ENCODE measurements at places on chromosomes 4 and X.

DNA sequence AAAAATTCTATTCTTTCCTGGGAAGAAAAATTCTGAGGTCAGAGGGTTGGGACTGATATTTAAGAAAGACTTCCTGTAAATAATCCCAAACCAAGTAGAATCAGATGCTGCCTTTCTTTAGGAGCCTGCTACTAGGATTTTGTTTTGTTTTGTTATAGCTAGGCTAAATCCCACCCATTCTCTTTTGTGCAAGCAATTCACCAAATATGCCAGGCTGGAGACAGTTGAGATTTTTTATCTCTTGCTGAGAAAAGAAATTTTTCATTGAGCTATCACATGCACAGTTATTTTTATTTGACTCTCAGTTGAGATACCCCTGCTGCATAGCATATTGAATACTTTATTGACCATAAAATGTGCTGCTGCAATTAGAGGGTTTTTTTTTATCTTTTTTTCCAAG lies 196.0 kb downstream of the KCNIP4 start:
- DNase-seq = no peak

GRCh38 chrX:135531813-135532212 lies 11.4 kb downstream of the INTS6L start:
- DNase-seq = no peak

DNA sequence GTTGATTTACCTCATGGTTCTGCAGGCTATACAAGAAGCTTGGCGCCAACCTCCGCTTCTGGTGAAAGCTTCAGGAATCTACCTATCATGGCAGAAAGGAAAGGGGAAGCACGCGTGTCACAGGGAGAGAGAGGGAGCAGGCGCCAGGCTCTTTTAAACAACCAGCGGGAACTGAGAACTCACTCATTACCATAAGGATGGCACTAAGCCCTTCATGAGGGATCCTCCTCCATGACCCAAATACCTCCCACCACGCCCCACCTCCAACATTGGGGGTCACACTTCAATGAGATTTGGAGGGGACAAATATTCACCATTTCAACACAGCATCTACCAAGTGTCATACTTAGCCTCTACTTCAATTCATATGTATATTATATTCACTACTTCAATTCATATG lies 18.8 kb upstream of the TBC1D8B start:
- no peak for DNase-seq

DNA sequence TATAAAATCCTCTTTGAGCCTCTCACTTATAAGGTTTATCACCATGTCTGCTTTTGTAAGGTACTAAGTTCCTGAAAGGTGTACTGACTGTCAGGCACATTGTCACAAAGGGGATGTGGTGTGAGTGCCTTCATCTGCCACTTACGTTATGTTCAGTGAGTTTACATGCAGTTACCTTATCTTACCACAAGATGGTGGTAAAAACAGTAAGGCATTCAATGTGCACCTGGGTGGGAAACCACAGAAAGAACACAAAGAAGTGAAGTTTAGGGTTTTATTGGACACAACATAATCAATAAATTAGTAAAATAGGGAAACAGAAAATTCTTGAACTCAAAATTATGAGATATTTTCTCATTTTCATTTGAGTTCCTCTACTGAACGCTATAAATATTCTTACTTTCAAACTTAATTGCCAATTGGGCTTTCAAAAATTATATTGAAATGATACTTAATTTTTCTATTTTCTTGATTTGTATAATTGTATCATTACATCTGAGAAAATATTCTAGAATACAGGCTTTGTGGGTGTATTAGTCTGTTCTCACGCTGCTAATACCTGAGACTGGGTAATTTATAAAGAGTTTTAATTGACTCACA lies 650.8 kb downstream of the PCDH7 start:
- DNase-seq = no peak

GRCh38 chr4:83248486-83248885 lies 36.1 kb downstream of the COQ2 start:
- DNase-seq = no peak

DNA sequence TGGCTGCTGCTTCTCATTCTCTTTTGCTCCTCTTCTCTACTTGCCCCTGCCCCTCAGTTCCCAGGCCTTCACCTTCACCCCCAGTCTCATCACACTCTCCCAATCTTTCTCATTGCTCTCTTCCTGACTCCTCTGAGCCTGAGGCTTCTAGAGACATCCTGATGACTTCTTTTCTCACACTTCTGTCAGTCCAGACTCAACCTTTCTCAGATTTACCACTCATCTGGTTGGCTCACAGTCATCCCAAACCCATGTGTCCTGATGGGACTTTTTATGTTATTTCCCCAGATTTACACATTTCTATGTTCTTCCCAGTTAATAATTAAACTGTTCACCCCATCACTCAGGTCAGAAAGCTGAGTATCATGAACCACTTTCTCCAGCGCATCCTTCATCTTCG lies 68.0 kb downstream of the TMA16 start:
- DNase-seq = no peak

DNA sequence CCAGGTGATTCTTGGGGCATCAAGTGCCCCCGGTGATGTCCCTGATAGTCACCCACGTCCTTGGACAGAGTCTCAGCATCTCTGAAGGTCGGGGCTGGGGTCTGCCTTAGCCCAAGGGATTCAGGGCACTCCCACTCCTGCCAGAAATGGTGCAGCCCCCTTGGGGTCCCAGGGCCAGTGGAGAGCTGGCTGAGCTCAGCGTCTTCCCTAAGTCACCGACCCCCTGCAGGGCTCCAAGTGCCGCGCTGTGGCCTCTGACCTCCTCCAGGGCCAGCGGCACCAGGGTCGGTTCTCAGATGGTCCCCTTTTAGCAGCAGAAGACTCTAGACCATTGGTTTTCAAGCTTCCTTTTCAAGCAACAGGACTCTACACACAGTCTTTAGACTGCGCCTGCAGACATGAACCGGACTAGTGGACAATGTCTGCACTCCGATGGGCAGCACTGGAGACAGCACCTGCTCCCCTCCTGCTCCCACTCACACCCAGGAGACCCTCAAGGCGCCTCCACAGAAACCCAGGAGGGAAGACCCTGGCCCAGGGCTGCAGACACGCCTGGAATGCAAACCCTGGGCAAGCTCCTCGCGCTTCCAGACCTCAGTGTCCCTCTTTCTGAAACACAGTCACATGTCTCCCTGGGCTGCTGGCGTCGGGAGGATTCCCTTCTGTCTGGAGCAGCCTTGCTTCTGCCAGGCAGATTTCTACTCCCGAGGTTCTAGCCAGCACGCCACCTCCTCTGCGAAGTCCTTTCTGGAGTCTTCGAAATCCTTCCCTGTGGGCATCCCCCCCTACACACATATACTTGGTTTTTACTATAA lies 53.9 kb downstream of the ABLIM2 start:
- DNase-seq = no peak

GRCh38 chr4:170497112-170497511 lies 407.4 kb upstream of the AADAT start:
- no peak for DNase-seq

DNA sequence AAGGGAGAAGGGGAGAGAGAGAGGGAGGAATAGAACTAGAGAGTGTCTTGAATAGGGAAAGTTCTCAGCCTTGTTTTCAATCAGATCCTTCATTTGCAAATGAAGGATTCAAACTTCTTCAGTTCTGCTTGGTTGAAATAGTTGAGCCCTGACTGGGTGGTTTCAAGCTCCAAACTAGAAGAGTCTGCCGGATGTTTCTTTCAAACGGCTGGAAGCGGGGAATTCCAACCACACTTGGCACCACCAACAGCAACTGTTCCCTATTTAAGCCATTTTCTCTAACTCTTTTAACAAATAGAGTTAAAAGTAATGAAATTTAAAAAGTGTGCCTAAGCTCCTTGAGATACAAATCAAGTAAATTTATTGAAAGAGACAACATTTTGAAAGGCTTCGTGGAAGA lies 67.5 kb upstream of the DDX60 start:
- no peak for DNase-seq

GRCh38 chr4:105356194-105356593 lies 117.7 kb downstream of the PPA2 start:
- no peak for DNase-seq

DNA sequence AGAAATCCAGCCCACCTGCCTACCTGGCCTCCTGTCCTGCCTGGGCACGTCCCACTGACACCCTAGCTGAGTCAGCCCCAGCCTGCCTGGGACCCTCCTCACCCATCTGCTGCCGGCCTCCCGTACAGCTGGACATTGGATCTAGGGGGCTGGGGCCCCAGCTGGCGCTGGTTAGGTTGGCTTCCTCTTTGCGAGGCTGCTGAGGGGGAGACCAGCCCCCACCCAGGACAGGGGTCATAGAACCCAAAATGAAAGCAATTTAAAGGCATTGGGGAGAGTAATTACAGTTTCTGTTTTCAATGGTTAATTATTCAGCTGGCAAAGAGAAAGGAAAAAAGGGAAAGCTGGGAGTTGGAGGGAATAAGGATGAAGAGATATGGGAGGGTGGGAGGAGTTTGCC lies 15.8 kb downstream of the EFNB1 start:
- DNase-seq = no peak

GRCh38 chr4:129623233-129623875 lies 527.4 kb downstream of the C4orf33 start:
- no peak for DNase-seq

GRCh38 chr4:98662626-98663225 lies 4.3 kb upstream of the TSPAN5 start:
- DNase-seq = peak; percentile 49

DNA sequence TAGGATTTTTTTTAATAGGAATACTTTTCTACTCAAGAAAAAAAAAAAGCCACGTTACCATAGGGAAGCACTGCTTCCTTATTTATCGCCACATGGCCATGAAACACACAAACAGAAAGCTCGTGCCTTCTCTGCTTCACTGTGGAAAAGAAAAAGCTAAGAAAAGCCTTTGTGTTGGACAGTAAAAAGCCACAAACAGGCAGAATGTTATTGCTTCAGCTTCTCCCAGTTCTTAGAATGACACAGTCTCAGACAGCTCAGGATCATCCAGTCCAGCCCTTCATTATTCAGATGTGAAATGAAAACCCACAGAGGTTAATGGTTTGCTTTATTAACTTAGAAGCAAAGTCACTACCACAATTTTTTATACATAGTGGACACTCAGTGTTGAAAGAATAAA lies 181.6 kb upstream of the NOCT start:
- no peak for DNase-seq

DNA sequence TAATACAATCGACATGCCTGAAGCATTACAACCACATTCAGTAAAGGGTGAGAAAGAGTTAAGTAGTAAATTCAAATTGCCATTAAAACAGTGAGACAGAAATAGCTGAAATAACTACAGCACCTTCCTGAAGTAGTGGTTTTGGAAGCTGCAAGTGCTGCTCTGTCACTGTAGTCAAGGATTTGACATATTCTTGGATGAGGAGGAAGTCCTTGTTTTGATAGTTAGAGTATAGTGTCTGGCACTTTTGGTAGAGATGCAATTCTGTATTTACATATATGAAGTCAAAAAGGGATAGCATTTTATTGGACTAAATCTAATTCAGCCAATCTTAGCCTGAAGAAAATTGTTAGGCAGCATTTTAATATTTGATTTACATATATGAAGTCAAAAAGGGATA lies 1559.6 kb downstream of the TECRL start:
- no peak for DNase-seq

GRCh38 chrX:66030505-66031317 lies 9.2 kb downstream of the VSIG4 start:
- peak; percentile 6 for DNase-seq

DNA sequence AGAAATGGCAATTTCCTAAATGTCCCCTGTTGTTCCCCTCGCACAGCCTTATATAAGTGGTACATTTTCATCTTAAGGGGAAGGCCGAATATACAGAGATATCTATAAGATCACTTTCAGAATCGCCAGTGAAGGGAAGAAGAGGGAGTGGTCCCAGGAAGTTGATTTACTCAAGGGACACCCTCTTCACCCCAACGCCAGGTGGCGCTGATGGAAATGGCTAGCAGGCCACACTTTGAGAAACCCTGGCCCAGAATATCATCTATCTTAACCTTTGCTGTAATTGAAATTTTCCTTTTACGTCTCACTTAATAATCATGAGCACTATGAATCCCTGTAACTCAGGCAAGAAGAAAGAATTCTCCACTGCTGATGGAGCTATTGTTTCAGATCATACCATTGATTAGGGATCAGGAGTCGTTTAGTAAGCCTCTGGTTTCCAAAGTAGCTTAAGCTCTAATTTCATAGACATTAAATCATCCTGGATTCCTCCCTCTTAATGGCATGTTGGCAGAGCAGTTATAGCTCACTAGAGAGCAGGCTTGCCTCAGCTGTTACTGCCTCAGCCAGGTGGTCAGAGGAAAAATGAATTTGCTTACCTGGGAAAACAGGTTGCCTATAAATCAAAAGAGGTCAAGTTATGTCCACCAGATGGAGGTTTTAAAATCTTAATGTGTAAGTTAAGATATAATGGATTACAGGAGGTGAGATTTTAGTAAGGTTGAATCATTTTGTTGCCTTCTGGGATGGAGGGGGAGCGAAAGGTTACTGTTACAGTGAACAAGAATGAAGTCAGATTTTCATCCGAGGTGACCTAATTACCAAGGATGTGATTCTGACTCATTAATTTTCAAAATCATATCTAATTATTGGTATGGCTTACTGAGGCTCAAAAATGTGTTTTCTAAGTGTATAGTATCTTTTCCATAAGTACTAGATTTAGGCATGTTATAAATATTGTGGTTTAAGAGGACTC lies 941.2 kb upstream of the TENM3 start:
- no peak for DNase-seq

- no peak for DNase-seq
Measured at GRCh38 chr4:135605076-135605475, 1403.5 kb upstream of the PABPC4L start.

GRCh38 chr4:9847968-9848748 lies 66.7 kb downstream of the DRD5 start:
- DNase-seq = no peak

DNA sequence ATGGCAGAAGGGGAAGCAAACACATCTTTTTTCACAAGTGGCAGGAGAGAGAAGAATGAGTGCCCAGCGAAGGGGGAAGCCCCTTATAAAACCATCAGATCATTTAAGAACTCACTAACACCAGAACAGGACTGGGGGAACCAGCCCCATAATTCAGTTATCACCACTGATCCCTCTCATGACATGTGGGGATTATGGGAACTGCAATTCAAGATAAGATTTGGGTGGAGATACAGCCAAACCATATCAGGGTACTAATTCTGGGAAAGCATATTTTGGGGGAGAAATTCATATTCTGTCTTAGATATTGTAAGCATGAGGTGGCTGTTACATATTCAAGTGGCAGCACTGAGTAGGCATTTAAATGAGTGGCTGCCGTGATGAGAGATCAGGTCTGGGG lies 87.8 kb downstream of the RAPGEF2 start:
- no peak for DNase-seq

DNA sequence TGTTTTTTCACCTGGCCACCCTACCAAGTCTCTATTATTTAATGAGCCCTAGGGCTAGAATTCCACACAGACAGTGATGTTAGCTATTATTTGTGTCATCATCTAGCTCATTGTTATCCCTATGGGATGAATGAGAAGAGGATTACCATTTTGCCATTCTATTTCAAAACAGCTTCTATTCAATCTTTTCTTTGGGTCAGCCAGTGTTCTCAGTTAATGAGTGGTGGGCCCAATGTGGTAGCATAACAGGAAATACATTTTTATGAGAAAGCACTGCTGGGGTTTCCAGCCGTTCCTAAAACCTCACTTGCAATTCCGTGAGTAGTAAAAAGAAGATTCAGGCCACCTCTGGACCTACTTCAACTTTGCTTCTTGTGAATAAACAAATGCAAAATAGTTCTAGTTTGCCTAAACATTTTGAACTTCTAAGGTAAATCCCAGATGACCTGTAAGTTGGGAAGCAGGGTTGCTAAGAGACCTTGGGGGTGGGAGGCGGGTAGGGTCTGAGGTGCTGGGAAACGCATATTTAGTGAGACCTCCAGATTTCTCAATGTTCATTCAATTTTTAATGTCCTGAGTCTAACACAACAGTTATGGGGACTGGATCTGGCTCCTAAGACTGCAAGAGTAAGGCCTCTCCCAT lies 24.8 kb upstream of the CYP2U1 start:
- DNase-seq = no peak

Data from stimulated activated CD4-positive, alpha-beta T cell treated with anti-CD3 and anti-CD28 coated beads, Interleukin-4, amount 100 ng/mL, for 1 hour (primary cell).